ENCODE measurements at places on chromosomes 13 and 19.

DNA sequence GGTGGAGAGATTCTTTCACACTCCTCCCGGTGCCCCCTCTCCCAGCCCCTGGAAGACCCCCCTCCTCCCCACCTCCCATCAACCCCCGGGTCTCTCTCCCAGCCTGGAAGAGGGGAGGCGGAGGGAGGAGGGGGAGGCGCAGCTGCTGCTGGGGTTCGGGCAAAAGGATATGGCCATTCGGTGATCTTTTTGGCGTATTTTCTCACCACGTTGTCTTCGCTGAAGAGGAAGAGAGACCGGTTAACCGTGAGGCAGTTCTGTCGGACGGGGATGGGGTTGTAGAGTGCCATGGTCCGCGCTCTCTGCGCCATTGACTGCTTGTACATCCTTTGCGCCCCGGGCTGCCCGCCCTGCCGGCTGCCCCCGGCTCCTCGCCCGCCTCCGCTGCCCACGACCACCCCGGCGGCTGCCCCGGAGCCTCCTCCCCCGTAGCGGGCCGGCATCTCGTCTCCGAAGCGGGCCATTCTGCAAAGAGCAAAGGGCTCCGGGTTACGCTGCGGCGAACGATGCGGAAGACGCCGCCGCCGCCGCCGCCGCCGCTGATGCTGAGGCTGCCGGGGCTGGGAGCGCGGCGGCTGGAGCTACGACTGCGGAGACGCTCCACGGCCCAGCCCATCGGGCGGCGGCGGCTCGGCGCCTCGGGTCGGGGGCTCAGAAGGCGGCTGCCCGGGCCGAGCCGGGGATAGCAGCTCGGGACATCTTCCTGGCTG, 363 bp downstream of the CACNA1A start:
- no peak for DNase-seq

GRCh38 chr13:105936816-105937215, 598.6 kb downstream of the EFNB2 start:
- DNase-seq: no peak

GRCh38 chr19:31678421-31678820, 329.2 kb upstream of the TSHZ3 start:
- no peak for DNase-seq

DNA sequence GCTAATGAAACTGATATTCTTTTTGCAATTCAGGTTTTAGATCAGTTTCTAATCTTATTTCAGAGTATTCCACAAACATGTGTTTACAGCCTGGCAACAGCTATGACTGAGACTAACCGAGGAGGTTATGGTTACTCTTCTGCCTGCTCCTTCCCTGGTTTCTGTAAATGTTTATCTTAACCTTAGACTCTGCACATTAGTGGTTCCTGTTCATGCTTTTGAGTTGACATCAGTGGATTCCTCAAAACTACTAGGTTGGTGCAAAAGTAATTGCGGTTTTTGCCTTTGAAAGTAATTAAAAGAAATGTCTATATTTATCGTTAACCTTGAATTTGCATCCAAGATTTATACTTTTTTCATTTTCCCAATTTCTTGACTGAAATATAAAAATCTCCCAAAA, 237.0 kb upstream of the TSHZ3 start:
- DNase-seq: no peak

GRCh38 chr19:49395581-49396407, 7.7 kb downstream of the KASH5 start:
- no peak for DNase-seq

GRCh38 chr13:63463782-63464610, 2048.3 kb upstream of the PCDH20 start:
- DNase-seq: no peak

GRCh38 chr19:34853369-34853768, 73.3 kb upstream of the ZNF30 start:
- DNase-seq: no peak

- no peak for DNase-seq
These were observed 441.0 kb downstream of the KLF12 start for GRCh38 chr13:73693215-73693614.

- DNase-seq: no peak
These were observed 407.3 kb downstream of the DACH1 start for GRCh38 chr13:71459708-71460107.

DNA sequence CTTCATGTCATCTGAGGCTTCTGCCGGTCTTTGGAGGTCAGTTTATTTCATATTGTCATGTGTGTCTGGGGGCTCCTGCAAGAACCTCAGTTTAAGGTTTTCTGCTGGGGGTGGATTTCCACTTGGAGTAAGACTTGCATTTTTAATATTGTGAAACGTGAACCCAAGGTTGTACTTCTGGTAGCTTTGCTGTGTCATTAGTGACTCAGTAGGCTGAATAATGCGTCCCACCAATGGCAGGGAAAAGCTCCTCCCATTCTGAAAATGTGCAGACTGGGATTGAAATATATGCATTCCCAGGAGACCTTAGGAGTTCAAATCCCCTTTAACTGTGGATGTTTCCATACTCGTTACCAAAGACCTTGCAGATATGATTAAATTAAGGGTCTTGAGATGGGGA, 46.2 kb downstream of the ING1 start:
- no peak for DNase-seq

- DNase-seq: no peak
These were observed 276.9 kb upstream of the SGCG start for GRCh38 chr13:22903925-22904324.

DNA sequence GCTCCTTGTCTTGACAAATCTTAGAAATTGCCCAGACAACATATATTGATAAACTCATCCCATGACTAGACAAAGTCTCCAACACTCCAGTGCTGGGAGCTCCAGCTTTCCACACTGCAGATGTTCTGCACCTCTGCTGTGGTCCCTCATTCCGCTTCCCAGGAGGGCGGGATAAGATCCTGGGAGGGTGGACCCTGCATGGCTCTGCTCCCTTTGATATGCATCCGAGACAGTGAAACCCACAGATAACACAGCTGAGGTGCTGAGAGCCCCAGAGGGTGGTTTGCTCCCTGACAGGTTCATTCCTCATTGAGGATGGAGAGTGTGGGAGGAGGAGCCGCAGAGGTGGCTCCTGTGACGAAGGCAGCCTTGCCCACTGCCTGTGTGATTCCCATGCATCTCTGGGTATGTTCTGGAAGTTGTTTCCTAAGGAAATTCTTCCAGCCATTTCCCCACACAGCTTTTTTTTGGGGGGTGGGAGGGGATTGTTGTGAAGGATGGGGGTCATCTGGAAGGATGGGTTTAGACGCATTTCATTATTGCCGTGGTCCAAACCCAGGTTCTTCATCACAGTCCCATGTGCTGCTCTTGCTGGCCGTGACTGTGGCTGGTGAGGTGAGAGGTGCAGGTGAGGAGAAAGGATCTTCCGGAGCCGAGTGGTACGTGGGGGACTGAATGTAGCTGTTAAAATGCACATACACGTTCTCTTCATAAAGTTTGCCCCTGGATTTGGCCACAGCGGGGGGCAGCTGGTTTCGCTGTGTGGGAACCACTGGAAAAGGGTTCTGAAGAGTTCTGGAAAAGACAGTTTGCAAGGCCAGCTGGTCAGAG, 46.4 kb downstream of the SLC7A9 start:
- no peak for DNase-seq

GRCh38 chr19:663682-664117, 686 bp upstream of the RNF126 start:
- DNase-seq: no peak

- DNase-seq: no peak
These were observed 36.1 kb upstream of the EPHX3 start for GRCh38 chr19:15268192-15268927.

- DNase-seq: peak; percentile 6
These were observed 528.3 kb upstream of the ATXN8OS start for GRCh38 chr13:69579351-69579750.

- no peak for DNase-seq
These were observed 118.4 kb downstream of the COG6 start for GRCh38 chr13:39773833-39774232.

DNA sequence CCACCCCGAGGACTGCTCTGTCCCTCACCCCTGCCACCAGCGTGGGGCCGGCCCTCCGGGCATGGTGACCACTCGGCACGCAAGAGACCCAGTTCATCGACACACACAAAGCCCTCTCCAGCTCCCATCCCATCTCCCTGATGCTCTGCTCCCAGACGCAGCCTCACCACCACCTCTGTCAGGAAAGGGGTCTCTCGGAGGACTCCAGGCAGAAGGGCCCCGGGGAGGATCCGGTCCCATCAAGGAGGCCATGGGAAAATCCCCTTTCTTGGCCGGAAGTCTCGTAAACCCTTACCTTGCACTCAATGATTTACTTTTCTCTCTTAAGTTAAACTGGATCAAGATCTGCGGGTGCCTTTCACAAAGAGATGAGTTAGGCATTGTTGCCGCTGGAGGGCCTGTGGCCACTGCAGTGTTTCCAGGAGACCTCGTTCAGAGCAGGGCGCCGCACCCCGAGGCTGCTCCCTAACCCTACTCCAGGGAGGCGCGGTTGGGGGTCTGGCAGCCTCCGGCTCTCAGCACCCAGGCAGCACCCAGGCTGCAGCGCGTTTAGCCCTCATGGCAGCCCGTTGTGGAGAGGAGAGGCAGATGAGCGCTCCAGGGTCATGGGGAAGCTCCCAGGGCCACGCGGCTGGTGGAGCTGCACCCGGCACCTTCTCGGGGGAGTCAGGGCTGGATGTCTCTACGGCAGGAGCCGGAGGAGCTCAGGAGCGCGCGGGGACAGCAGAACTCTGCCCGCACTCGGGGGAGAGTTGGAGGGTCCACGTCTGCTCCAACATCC, 31.0 kb downstream of the C2CD4C start:
- DNase-seq: no peak

DNA sequence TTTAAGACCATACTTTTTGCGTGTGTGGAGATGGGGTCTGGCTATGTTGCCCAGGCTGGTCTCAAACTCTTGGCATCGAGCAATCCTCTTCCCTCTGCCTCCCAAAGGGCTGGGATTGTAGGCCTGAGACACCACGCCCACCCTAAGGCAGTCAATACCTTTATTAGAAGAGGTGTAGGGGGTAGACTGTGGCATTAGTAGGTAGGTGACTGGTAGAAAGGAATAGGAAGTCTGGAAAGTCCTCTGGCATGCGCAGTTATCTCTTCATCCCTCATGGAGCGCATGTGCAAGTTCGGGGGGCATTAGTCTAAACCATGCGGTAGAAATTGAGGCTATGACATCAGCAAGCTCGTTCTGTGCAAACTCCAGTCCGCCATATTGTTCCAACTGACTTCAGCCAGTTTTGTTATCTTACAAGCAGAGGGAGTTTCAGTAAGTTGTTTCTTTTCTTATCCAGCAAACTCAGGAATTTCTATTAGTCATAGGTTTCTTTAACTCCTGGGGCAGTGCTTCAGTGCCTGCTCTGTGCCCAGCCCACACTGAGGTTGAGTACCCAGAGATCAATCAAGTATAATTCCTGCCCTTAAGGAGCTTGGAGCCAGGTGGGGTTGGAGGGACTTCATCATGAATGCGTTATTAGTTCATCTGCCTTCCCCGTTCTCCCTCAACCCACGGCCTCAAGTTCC, 7.3 kb upstream of the RANBP3 start:
- no peak for DNase-seq

DNA sequence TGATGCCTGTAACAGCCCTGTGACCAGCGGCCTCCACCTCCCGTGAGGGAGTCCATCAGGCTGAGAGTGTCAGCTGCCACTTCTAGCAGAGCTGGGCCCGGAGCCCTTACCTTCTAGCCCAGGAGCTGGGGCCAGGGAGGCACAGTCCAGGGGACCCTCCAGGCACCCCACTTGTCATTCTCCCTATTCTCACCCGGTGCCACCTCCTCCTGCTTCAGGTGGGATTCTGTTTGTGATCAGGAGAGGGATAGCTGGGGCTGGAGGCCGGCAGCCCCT, 4.1 kb downstream of the RASA3 start:
- no peak for DNase-seq

GRCh38 chr13:34750078-34750931, 191.8 kb upstream of the NBEA start:
- DNase-seq: no peak

DNA sequence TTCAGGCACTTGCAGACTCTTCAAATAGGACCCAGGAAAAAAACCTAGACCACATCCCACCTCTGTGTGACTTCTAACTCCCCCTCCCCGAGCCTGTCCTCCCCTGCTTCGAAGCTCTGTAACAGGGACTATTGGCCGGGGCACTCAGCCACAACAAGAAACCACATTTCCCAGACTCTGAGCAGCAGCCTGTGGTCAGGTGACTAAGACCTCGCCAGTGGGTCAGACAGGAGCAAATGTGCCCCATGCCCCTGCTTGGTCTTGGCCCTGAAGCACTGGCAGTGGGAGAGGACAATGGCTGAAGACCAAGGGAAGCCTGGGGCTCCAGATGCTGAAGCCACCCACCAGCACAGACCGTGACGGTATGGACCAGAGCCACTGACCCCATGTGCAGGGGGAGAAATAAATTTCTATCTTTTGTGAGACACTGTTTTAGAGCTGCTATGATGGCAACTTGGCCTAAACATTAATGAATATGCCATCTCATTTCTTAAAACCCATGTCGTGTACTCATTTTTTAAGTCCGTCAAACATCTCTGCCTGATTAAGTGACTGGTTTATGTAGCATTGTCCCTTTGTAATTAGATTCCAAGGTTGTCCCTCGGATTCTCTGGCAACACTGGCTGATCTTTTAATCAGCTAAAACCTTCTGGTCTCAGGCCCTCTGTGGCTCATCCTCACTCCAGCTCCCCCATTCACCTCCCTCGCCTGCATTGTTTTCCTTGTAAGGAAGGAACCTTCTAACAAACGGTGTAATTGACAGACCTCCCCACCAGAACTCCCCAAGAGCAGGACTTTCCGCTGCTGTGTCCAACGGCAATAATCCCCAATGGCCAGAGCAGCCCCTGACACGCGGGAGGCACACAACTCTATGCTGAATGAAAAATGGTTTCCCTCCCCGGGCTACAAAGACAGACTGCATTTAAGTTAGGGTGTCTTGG, 98.4 kb downstream of the STK24 start:
- no peak for DNase-seq

DNA sequence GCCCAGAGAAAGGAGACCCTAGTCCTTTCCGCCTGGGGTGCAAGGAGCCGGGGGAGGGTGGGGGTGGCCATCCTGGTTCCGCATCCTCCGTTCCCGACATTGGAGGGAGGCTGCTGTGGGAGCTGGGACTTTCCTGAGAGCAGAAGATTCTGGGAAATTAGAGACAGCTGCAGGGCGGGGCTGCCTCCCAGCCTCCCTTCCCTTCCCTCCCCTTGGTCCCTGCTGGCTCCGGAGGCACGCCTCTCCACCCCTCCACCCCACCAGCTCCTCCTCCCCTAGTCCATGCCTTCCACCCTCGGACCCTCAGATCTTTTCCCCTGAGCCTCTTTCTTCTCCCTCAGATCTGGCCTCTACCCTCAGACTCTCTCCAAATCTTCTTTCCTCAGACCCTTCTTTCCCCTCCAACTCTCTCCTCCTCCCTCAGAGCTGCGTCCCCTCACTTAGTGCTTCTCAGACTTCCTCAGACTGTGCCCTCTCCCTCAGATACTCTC, 3.1 kb upstream of the BCL3 start:
- peak; percentile 43 for DNase-seq

GRCh38 chr13:43572656-43573360, 214.0 kb downstream of the ENOX1 start:
- DNase-seq: peak; percentile 18

DNA sequence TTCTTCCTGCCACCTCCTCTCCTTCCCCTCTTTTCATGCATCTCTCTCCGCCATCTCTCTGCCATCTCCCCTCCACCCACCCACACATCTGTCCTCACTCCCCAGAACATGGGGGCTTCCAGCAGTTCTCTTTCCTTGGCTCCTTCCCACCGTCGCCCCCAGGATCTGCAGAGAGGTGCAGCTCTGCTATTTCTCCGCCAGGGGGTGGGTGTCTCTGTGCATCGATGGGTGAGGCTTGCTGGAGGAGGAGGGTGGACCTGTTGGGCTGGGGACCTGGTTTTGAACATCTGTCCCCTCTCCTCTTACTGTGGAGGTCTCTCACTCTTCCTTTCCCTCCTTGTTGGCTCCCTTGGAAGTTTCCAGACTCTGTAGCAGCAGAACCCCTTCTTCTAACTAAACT, 51.7 kb downstream of the MYH14 start:
- no peak for DNase-seq
